Midbrain (tissue), 1 donor: ENCODE measurements at places on chromosomes 16 and 17.

DNA sequence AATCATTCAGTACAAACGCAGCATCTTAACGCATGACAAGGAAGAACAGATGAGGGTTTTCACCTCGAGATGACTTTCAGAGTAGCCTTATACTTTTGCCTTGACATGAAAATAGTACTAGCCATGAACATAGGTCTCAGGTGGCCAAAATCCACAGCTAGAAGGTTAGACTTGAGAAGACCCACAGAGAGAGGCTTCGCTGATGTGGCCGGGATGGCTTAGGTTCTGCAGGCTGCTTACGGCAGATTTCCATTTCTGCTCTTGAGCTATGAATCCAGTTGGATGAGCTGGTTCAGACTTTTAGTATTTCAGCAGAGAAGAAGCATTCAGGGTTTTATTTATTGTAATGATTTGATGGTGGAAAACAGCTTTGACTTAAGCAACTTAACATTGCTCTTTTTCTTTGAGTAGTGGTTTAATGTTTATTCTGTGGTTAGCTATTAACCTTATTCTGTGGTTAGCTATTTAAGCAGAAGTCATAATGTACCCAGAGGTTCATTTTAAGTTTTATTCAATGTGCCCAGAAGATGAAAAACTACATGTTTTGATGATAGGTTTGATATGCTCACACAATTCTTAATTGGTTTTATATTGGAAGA lies 7.6 kb downstream of the KRT24 start:
- no peak for DNase-seq

GRCh38 chr17:63701456-63701820 lies 1.5 kb upstream of the LIMD2 start:
- no peak for DNase-seq

DNA sequence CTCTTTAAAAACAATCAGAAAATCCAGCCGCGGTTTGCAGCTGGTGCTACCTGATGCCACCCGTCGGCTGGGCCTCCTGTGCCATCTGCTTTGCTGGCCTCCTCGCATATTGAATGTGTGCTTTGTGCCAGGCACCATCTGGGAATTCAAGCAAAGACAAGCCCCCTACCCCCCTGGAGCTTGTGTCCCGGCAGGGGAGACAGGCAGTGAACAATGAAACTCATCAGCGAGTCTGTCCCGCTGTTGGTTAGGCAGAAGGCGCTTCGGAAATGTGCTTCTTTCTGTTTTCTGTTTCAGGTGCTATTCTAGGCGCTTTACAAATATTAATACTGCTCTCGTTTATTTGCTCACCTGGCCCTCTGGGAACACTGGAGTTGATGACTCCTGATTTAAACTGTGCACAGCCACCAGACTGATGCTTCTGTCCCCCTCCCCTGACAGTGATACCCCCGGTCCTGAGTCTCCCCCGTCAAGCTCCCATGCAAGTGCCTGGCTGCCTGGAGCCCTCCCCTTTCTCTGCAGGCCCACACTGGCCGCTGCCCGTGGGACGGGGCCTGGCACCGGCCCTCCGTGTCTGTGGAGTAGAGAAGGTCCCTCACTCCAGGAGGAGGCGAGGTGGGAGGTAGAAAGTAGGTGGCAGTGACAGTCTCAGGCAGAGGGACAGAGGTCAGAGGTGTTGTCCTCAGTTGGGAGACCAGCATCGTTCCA lies 126.1 kb upstream of the PLCG2 start:
- DNase-seq = no peak

GRCh38 chr16:55899857-55900256 lies 24.7 kb upstream of the CES5A start:
- DNase-seq = no peak
